Cortex of kidney (tissue), 1 donor: ENCODE measurements at places on chromosomes 12 and 14.

DNA sequence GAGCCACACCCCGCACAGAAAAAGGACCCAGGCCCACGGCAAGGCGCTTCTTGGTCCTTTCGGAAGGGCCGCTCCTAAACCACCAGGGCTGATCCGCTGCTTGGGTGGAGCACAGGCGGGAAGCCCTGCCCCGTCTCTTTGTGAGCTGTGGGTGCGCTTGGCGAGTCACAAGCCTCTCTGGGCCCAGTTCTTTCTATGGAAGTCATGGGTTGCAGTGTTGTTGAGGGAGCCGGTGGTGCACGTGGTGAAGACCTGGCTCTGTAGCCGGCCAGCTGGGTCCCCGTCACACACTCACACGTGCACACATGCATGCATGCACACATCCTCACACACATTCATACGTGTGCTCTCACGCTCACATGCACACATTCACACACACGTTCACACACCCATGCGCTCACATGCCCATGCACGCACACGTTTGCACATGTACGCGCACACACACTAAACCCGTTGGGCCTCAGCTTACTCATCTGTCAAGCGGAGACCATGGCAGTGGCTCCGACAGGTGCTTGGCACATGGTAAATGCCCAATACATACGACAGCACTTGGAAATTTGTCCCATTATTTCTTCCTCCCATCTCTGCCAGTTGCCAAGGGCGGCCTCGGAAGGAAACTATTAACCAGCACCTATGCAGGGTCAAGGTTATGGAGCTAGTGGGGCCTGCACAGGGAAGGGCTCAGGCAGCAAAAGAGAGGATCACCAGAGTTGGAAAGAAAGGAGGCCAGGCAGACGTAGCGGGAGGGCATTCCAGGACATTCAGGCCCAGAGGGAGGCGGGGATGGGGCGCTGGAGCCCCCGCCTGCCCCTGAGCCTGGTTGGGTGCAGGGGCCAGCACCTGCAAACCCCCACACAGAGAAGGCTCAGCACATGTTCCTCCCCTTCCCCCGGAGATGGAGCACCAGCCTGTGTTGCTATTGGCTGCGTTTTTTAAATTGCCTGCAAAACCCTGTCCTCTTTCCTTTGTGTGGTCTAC is 96.9 kb downstream of the SETD3 start:
- no peak for DNase-seq

DNA sequence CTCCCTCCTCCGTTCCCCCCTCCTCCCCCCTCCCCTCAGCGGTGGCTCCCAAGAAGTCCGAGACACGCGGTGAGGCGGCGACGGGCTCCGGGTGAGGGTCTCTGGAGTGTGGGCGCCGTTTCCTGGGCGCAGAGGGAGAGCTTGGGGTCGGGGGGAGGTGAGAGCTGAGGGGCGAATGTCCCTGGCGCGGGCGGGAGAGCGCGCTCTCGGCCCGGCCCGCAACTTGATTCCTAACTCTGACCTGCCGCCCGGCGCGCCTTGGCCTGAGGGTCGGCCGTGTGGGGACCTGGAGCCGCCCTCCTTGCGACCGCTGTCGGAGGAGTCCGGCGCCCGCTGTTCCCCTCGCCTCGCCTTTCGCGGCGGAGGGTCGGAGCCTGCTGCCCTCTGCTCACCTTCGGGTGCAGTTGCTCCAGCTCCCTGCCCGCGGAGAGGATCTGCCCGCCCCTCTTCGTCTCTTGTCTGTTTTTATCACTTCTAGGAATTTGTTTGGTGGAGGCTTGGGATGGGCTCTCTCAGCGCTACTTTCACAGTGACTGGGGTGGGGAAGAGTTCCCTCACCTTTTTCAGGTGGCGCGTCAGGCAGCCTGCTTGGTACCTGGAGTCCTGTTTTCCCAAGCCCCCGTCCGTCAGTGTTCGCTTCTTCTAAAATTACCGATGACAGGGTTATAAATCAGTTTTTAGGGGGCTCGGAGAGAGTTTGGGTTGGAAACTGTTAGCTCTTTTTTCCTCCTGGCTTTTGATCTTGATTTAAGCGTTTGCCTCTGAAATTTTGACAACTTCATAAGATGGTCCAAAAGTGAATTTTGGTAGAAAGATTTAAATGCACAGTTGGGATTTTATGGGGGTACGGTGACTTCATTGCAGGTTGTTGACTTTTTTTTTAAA is 495 bp downstream of the ADIPOR2 start:
- no peak for DNase-seq

DNA sequence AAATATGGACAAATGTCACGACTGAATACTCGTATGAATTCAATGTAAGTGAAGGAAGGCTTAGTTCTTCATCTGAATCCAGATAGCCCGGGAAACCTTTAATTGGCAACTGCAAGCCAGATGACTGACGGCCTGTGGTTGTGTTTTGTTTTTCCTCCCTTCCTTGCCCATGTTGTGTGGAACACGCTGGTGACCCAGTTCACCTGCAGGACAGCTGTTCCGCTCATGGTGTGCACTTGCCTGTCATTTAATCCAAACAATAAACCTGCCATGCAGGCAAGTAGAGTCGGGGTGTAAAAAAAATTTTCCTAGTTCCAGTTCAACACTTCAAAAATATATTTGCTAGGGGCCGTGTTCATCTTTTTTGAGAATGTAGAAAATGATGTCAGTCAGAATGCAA is 88.0 kb downstream of the TMEM132D start:
- no peak for DNase-seq

GRCh38 chr12:2754208-2754607 is 40.6 kb upstream of the FKBP4 start:
- DNase-seq, result no peak

DNA sequence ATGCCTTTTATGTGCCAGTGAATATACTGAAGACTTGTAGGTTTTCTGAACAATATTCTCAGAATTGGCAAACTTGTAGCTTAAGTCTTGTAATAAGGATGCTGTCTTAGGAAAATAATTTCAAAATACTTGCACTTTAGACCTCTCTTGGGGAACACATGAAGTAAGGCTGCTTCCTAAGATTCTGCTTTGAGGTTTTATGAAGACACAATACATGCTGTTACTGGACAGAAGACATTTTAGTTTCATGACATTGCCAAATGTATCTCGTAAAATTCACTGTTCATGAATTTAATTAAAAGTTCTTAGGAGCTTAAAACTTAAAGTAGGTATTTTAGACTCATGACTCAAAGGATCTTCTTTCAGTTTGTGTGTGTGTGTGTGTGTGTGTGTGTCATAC is 80.7 kb downstream of the RAD51B start:
- DNase-seq, result no peak

DNA sequence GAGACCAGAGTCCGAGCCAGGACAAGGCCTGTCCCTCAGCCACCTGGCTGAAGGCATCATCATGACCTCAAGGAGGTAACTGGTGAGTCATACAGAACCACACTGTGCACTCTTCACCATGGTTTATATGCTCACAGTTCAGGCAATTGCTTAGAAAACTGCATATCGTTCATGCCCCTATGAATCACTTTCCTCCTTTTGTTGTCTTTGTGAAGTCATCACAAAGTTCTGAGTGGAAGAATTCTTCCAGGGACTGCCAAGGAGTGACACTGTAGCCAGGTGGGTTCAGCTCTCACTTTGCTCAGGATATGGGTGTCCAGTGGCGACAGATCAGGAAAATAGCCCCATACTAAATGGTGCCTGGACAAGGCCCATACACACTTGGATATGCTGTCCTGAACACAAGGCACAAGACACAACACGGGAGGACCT is 92.5 kb downstream of the DPF3 start:
- DNase-seq, result no peak

- DNase-seq, result no peak
Measured at GRCh38 chr12:115835445-115835844, 442.0 kb downstream of the MED13L start.

GRCh38 chr12:121711361-121712189 is 977 bp upstream of the TMEM120B start:
- DNase-seq, result no peak

DNA sequence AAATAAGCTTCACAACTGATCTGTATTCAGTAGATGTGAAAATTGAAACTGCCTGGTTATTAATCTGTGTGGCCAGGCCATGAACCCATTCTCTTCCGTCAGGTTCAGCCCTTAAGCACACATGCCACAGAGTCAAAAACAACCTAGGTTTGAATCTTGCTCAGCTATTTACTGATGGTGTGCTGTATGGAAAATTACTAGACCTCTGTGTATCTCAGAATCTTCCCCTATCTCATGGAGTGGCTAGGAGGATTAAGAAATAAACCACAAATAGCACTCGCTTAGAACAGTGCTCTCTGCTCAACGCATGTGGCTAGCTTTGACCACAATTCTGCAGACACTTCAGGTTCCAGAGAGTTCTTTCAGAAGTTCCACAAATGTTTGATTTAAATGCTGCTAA is 240.7 kb upstream of the PLEKHG7 start:
- DNase-seq, result no peak

GRCh38 chr12:69509308-69509736 is 39.1 kb downstream of the FRS2 start:
- DNase-seq, result no peak

DNA sequence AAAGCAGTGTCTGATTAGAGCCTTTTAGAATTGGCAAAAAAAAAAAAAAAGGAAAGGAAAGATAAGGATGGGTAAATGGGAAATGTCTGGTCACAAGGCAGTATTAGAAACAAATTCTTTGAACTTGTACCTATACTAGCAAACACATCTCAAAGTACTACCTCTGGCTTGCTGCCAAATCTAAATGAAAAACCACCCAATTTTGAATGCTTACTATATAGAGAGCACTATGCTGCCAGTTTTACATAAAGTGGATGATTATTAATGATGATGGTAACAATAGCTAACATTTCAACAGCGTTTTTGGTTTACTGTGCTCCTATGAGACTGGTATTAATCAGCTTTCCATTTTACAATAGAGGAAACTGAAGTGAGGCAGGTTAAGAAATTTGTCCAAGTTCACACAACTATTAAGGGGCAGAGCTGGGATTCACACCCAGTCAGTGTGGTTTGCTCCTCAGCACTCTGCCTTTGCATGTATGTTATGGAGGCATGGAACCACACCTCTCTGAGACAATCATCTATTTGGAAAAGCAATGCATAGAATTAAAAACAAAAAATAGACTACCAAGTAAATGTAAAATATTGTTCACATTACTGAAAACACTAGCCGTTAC is 34.2 kb downstream of the ATP2B1 start:
- no peak for DNase-seq

DNA sequence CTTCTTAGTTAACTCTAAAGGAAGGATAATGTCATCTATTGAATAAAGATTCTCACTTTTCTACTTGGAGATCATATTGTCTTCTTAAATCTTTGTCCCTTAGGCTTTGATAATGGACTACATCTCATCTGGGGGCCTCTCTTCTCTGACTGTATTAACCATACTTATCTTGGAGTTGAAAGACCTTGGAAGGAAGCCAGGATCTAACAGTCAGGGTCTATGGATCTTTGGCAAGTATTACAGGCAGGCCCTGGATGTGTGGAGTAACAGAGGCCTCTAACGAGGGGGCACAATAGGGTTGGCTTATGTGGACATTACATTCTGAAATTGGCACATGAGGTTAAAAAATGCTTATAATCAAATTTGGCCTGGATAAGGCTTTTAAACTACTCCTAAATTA is 513.8 kb downstream of the NRXN3 start:
- no peak for DNase-seq

GRCh38 chr12:11980115-11980514 is 90.6 kb upstream of the BCL2L14 start:
- DNase-seq, result no peak

- no peak for DNase-seq
Measured at GRCh38 chr12:93832131-93832530, 155.0 kb downstream of the CRADD start.
